NCI-H2081 treated with DMSO at 0.1 percent for 48 hours (cell line): ENCODE measurements at places on chromosomes 11 and 22.

GRCh38 chr22:42879371-42880021, 22.4 kb upstream of the ARFGAP3 start:
- DNase-seq, result no peak

GRCh38 chr11:87315229-87315628, 277.5 kb downstream of the TMEM135 start:
- no peak for DNase-seq

- DNase-seq, result no peak
These were observed 10.7 kb upstream of the TBC1D10A start for GRCh38 chr22:30337461-30337778.

DNA sequence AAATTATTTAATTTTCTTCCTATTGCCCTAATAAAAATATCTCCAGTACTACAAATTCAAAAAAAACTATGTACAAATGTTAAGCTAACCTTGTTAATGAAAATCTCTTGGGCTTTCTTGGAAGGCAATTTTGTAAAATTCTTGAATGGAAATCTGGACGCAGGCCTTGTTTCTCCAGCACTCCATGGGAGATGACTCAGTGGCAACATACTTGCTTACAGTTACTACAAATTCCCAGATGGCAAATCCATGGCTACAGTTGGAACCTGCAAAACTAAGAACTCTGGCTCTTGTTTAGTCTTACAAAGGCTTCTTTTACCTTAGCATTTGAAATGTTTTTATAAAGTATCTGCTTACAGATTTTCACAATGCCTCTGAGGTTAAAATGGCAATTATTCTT, 725.2 kb downstream of the DLG2 start:
- no peak for DNase-seq

- no peak for DNase-seq
These were observed 2.7 kb downstream of the BCL2L13 start for GRCh38 chr22:17641269-17641668.

GRCh38 chr11:100789500-100789899, 102.4 kb downstream of the ARHGAP42 start:
- DNase-seq, result no peak

- no peak for DNase-seq
These were observed 90.2 kb downstream of the SEZ6L start for GRCh38 chr22:26259510-26259909.

DNA sequence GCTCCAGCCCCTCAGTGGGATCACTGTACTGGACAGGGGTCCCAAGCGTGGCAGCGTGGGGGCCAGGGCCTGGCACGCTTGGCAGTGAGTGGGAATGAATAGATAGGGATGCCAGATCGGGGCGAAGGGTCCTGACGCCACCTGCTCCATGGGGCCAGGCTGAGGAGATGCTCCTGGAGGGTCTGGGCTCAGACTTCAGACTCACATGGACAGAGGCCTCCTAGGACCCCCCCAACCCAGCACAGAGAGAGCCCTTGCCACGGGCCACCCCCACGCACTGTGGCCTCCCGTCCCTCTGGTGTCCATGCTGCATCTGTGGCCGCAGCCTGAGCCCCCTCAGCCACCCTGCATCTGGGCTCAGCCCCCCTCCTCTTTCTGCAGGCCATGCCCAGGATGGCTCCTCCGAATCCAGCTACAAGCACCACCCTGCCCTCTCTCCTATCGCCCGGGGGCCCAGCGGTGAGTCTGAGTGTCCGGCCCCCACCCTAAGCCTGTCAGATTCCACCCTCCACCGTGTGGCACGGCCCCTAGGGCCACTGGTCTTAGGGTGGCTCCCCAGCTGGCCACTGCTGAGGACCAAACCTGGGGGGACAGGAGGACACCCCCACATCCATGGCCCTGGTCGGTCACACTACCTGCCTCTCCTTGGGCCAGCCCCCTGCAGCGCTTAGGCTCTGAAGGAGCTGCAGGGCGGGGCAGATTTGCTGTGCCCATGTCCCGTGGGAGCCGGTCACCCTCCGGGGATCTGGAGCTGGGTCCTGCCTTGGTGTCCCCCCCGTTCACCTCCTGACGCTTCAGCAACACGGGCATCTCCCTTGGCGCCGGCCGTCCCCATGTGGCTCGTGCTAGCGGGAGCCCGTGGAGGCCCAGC, 2.7 kb downstream of the MUC5AC start:
- no peak for DNase-seq

GRCh38 chr22:49192180-49192856, 635.4 kb downstream of the BRD1 start:
- DNase-seq, result no peak
